NAMALWA (cell line): ENCODE measurements at places on chromosomes 7 and 10.

- peak; percentile 19 for DNase-seq
Measured at GRCh38 chr7:84729284-84729683, 457.6 kb downstream of the SEMA3D start.

DNA sequence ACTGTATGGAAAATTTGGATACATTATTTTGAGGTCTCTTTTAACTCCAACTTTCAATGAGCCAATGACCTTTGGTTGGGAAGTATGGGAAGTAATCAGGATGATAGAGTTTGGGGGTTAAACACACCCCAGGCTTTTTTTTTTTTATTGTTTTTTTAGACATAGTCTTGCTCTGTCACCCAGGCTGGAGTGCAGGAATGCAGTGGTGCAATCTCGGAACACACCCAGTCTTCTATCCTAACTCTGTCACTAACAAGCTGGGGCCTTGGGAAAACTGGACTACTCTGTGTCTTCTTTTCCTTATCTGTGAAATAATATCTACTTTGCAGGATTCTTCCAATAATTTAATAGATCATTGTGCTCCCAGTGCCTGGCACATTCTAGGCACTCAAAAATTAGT, 37.6 kb upstream of the AGBL3 start:
- no peak for DNase-seq

- no peak for DNase-seq
Measured at GRCh38 chr10:17368708-17369272, 85.6 kb downstream of the ST8SIA6 start.

GRCh38 chr7:33794419-33794818, 110.9 kb upstream of the BMPER start:
- no peak for DNase-seq
